Stromal cell of bone marrow (primary cell): ENCODE measurements at places on chromosomes 13 and 19.
A peak's percentile ranks its signal among the peaks of the same experiment; 100 is the strongest.

DNA sequence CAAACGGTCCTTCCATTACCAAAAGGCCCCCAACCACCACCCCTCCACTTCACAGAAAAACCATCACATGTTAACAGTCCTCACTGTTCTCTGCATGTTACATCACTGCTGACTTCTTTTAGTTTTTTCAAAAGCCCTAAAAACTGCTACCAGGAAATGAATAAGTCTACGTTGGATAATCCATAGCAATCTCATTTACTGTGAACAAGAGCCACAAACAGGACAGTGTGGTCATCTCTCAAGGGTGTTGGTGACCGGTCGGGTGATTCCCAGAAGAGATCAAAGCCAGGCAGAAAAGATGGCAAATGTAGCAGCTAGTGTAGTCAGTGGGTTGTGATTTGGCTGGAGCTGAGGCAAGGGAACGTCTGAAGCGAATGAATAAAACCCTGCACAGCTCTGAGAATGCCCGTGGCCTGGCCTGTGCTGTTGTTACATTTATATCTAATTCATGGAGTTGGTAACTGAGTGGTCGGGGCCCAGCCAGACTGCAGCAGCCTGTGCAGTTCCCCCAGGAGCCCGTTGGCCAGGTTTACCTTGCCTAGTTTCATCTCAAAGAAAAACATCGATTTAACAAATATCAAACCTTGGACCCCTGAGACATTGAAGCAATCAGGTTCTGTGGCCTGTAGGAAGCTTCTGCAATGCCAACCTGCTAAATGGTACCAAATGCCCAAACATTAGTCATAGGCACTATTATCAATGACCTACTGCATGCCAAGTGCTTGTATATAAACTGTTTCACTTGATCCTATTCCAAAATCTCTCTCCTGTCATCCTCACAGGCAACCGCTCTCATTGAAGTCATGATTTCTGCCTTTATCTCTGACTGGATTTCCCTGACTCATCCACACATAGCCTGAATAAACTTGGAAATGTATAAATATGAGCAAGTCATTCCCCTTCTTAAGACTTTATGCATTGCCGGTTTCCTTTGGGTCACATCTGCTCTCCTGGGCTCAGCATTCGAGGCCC is 153.8 kb upstream of the SERP2 start:
- DNase-seq, result peak; percentile 69

GRCh38 chr13:32139251-32139650 is 107.7 kb downstream of the FRY start:
- DNase-seq, result no peak

GRCh38 chr19:19661675-19662251 is 1.7 kb downstream of the ATP13A1 start:
- DNase-seq, result no peak

DNA sequence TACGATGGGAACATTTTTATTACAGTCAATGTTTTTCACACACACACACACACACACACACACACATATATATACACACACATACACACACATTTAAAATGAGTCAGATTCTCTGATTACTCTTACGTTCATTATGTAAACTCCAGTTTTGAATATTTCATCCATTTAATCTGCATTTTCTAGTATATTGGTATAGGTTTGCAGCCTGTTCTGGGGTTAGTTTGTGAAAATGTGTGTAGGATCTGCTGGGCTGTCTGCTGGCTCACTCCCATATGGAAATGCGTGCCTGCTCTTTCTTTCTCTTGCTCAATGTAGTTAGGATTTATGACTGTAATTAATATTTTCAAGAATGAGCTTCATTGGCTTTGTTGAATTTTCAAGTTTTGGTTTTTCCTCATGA is 7.1 kb downstream of the LILRB2 start:
- DNase-seq, result no peak

GRCh38 chr13:60312851-60313505 is 84.0 kb upstream of the TDRD3 start:
- no peak for DNase-seq
